CD4-positive, alpha-beta T cell treated with Interleukin-17A for 4 hours (primary cell): ENCODE measurements at places on chromosomes 11 and 22.

- no peak for DNase-seq
Measured at GRCh38 chr22:37060801-37061610, 9.5 kb downstream of the KCTD17 start.

DNA sequence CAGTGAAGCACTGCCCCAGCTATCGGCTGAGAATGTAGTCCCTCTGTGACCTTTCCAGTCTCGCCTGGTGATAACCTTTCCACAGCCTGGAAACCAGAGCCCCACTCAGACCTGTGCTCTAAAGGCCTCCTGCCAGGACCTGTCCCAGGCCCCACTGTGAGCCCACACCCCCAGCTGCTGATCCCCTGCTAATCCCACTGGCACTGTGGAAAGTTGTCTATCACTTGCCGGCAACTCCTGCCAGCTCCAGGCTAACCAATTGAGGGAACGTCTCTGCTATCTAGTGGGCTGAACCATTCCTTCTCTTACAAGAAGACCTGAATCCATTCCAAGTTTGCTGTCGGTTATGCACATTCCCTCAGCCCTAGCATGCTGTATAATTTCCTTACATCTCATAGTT is 328.2 kb downstream of the FAM181B start:
- DNase-seq = no peak

- no peak for DNase-seq
Measured at GRCh38 chr11:86814775-86815174, 14.4 kb downstream of the PRSS23 start.

DNA sequence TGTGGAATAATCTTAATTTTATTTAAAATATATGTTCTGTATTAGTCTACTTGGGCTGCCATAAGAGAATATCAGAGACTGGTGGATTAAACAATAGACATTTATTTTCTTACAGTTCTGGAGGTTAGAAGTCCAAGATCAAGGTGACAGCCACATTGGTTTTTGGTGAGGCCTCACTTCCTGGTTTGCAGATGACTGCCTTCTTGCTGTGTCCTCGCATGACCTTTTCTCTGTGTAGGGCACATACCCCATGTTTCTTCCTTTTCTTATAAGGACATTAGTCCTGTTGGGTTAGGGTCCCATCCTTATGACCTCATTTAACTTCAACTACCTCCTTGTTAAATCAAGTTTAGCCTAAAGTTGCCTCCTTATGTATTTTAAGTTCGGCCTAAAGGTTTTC is 202.7 kb upstream of the MPPED2 start:
- no peak for DNase-seq

DNA sequence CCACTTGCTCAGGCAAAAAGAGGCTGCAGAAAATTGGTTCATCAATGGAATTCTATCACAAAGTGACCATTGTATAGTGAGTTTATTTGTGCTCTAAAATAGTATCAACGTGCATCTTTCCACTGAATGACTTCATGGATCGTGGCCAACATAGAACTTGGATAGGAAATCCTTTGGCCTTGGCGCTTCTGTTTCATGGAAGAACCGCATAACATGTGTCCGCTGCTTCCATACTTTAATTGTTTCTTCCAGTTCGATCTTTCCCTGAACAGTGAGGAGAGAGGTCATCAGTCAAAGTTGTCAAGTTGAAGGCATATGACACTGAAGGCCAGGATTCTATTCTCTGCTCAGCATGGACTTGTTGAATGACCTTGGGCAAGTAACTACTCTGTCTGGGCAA is 4.5 kb downstream of the NDUFA6 start:
- no peak for DNase-seq

- no peak for DNase-seq
Measured at GRCh38 chr11:130945896-130946295, 29.6 kb upstream of the SNX19 start.

DNA sequence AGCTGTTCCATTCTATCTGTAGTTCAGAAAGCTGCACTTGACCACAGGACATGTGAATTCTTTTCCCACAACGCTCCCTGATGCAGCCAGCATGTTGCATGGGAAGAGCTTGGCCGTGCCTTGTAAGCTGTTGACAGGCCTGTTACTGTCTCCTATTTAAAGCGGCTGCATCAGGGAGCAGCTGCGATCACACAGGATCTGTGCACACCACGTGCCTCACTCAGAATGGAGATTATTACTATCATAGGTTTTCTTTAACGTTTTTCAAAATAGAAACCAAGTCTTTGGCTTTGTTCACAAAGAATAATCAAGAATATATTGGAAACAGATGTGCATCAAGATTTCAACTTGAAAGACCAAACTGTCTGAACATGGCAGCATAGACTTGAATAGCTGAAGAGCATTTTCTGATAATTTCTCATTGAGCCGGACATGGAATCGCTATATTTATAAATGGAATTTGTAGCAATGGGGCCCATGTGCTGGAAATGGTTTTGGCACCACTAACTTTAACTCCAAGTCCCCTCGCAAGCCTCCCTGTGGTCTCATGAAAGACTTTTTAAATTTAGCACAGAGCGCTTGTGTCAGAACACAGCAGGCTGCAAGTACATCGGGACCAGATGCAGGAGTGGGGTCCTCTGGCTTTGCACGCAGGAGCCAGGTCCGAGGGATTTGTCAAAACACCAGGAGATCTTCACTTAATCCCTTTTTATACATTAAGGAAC is 40.8 kb upstream of the MYO18B start:
- DNase-seq = no peak

GRCh38 chr11:72024069-72024754 is 25.5 kb downstream of the IL18BP start:
- no peak for DNase-seq

- no peak for DNase-seq
Measured at GRCh38 chr22:46115388-46115678, 35.0 kb upstream of the PPARA start.

DNA sequence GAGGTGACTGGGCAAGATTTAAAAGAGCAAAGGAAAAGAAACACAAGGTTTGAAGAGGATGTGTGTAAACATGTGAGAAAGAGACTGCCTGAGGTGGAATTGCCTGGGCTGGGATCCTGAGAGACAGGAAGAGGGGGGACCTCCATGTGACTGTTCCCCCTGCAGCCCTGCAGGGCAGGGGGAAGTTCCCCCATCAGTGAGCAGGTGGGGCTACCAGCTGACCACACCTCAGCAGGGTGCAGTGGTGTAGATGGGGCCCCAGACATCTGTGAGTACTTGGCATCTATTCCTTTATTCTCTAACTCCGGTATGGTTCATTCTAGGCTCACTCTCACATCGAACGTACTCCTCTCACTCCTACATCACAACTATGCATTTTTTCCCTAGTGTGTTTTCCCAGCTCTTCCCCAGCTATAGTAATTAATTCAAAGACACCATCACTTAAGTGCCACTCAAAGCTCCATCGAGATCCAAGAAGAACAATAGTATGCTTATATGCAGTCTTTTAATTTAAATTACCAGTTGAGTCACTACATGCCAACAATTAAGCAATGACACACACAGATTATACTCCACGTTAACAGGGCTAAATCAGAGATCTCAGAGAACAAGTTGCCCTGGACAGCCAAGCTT is 42.7 kb downstream of the LGR4 start:
- no peak for DNase-seq

GRCh38 chr11:15280393-15280792 is 165.7 kb downstream of the INSC start:
- no peak for DNase-seq

- DNase-seq = peak; percentile 63
Measured at GRCh38 chr11:46674463-46675287, 25.7 kb downstream of the ARHGAP1 start.

- no peak for DNase-seq
Measured at GRCh38 chr11:68353669-68354068, 41.3 kb downstream of the LRP5 start.

DNA sequence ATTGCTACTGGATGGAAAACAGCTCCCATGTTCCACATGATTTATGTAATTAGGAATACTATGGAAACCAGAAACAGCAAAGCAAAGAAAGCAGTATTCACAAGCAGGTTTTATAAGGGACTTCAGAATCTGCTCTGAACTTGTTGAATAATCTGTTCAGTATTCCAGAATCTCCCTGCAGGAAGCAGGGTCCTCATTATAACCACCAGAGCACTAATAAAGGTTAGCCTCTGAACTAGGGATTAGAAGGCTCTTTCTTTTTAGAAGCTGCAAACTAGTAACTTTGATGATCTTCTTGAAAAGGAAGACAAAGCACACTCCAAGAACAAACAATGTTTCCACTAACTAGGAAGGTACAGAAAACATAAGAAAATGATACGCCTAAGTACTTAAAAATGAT is 125.8 kb downstream of the DCDC1 start:
- DNase-seq = no peak

DNA sequence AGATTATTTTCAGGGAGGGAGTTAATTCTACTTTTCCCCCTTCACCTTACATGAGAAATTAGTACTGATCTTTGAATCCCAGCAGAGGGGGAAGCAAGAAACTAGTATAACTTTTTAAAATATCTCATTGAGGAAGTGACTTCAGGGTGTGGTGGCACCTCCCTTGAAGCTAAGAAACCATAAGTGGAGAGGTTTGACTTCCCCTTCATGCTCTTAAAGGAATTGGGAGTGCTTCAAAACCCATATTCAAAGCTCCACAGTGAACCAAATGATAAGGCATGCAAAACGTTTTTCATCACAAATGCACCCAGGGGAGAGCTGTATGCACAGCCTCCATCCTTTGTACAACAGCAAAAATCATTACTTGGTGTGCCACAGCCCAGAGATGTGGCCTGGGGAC is 540 bp downstream of the MS4A14 start:
- no peak for DNase-seq

- no peak for DNase-seq
Measured at GRCh38 chr22:35900483-35901168, 128.0 kb downstream of the RBFOX2 start.
